Right hindlimb (tissue), 1 donor: ENCODE measurements at places on chromosomes 4 and X.

DNA sequence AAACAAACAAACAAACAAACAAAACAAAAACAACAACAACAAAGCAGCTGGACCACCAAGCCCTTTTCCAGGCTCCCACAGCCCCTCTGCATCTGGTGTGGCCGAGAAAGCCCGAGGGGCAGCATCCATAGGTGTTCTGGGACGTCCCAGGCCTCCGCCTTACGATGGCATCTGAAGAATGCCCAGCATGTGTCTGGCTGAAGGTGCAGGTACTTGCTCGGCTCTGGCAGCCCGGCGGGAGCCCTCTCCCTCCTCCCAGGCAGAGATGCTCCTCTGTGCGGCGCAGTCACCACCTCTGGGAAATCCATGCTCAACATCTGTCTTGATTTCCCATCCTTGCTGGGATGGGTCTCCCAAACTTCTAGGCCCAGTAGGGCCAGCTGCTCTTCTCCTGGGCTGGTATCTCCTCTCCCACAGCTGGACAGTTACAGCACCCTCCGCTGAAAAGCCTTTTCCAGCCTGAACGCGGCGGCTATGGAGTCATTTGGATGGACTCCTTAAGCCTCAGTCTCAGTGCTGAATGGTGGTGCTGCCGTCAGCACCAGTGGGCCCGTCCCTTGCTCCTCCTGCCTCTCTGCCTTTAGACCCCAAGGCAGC, 4.3 kb downstream of the PSAPL1 start:
- peak; percentile 16 for DNase-seq

- no peak for DNase-seq
Observed at GRCh38 chr4:12712648-12713339, 771.3 kb downstream of the RAB28 start.

- DNase-seq, result no peak
Observed at GRCh38 chrX:15465347-15465746, 27.8 kb downstream of the PIR start.

DNA sequence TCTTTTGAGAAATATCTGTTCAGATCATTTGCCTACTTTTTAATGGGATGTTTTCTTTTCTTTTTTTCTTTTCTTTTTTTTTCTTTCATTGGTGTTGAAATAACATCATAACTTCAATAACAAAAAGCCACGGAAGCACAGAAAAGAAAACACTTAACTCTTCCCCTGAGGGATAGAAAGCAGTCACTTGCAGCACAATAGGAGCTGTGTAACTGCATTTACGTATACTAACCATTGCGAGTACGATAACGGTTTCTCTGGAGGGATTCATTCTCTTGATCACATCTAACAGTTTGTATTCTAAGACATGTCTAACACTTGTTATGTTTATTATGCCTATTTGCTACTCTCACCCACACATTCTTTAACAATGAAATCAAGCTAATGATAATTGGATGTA, 27.3 kb downstream of the C4orf46 start:
- no peak for DNase-seq

DNA sequence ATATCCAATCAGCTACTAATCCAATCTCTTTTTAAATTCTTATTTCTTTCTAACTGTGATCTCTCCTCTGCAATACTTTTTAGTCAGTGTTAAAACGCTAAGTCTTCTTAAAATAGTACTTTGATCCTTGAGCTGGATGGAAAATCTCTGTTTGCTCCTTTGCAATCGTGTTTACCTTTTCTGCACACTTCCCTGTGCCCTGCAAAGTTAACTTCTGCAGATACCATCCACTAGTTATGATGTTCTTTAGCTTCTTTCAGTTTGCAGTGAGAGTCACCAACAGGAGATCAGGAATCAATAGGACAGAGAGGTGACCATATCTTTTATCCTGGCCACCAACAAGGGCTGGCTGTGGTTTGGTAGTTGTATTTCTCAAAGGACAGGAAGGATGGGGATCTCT, 391.5 kb downstream of the GASK1B start:
- no peak for DNase-seq

DNA sequence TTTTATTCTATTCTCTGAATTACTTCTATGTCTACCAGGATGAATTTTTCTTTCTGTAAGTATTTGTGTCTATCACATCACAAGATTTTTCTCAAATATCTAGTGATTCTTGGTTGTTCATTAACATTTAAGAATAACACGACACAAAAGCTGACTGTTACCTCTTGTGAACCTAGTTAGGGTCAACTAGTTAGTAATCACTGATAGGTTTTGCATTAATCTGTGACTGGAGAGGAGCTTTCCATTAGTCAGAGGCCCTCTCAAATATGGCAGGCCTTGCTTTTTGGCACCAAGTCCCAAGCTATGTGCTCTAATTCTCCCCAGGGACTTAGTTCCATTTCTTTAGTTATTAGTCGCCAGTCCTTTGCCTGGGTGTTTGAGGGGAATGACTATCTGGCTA, 259.2 kb downstream of the CFAP299 start:
- DNase-seq, result no peak

GRCh38 chr4:36281384-36282106, at the start of gene DTHD1:
Gene DTHD1, plus strand, starts transcription at chr4:36281616. Its CDS starts 143 bp downstream, at chr4:36281759.
- no peak for DNase-seq

DNA sequence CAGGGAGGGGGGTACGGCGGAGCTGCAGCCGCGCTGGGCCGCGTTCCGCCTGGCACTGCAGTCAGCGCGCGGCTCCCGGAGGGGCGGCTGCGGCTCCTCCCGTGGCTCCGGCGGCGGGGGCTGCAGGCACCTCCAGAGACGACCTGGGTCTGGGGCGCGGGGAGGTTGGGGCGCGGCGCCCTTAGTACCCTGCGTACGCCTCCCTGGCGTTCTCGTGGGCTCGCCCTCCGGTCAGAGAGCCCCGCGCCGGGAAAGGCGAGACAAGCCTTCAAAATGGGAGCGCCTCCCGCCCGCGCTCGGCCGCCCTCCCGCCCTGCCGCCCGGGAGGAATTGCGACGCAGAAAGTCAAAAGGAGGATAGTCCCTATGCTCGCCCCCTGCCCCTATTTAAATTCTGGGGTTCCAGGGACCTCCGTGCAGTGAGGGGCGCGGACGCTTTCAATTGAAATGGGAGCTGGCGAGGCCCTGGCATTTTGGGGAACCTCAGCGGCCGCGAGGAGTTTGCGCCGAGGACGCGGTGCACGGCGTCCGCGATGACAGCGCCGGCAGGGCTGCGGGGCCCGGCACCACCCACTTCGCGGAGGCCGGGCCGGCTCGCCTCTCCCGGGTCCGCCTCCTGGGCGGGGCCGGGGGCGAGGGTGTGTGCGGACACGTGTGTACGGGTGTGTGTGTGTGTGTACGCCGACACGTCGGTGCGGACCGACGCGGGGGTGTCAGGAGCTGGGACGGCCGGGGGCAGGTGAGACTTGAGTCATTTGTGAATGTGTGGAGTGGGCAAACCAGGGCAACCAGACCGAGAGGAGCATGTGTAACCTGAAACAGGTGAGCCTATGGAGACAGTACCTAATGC, 544 bp downstream of the HERC3 start:
- peak; percentile 83 for DNase-seq

DNA sequence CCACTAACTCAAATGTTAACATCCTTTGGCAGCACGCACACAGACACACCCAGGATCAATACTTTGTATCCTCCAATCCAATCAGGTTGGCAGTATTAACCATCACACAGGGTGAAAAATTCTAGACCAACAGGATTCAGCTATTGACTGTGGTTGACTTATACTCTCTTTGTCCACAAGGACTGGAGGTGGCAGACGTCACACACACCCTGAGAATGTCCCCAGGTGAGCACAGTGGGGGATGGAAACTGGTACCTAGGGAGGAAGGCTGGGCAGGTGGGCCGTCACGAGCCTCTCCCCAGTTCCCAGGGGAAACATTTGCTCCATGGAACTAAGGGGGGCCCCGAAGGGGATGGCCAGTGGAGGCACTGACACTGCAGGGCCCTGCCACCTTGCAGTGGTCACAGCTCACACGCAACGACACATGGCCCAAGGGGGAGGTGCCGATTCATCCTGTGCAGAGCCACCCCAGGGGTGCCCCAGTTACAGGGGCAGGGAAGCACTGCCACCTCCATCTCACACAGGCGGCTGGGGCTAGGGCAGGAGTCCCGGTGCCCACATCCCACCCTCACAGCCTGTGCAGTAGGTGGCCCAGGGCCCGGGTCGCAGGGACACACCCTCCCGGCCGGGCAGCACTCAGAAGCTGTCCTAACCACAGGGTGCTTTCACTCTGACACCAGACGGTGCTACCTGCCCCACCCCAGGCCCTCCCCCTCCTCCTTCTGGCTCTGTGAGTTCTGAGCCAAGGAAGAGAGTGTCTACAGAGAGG, 17.4 kb downstream of the ZFYVE28 start:
- DNase-seq, result no peak

DNA sequence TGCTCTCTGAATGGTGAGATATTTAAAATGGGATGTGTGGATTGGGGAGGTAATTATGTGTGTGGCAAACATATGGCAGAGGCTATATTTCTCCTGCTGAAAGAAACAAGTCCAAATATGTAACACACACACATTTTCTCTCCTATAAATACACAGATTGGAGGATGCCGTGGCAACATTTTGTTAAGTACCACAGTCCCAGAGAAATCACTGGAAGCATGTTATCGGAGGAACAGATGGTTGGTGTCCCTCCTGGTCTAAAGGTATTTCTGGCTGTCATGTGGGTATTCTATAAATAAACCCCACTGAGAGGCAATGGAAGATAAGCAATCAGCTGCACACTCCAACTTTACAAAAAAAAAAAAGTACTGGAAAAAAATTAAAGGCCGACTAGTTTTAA, 528.3 kb upstream of the BOD1L1 start:
- no peak for DNase-seq

GRCh38 chr4:74282926-74283325, 25.3 kb upstream of the EPGN start:
- no peak for DNase-seq

DNA sequence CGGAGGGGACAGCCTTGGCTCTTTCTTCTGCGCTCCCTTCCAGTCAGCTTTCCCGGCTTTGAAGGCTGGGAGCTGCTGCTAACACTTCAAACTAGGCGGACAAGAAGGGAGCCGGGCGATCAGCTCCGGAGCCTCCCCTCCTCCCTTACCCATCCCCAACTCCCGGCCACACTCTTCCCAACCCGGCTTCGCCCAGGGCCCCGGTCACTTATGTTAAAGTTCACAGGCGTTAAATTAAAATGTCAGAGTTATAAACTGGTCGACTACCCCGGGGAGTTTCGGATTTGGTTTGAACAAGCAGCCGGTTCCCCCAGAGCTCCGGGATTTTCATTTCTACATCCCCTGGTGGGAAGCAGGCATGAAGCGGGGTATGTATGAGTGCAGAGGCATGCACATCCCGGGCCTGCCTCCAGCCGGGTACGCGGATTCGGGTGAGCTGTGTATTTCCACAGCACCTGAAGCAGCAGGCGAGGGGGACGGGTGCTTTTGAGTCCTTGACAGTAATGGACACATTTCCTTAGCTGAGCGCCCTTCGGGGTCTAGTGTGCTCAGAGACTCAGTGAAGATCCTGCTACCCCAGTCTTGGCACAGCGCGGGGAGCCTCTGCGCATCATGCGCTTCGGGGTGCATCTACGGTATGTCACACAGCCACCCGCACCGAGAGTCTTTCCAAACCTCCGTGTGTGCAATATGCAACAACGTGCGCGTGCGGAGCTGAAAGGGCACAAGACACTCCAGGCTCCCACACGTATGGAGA, 880 bp downstream of the UNC5C start:
- peak; percentile 48 for DNase-seq

GRCh38 chr4:25860586-25861279, 2.1 kb downstream of the SEL1L3 start:
- DNase-seq, result no peak

GRCh38 chrX:84729809-84730208, 227.6 kb upstream of the HDX start:
- DNase-seq, result no peak

DNA sequence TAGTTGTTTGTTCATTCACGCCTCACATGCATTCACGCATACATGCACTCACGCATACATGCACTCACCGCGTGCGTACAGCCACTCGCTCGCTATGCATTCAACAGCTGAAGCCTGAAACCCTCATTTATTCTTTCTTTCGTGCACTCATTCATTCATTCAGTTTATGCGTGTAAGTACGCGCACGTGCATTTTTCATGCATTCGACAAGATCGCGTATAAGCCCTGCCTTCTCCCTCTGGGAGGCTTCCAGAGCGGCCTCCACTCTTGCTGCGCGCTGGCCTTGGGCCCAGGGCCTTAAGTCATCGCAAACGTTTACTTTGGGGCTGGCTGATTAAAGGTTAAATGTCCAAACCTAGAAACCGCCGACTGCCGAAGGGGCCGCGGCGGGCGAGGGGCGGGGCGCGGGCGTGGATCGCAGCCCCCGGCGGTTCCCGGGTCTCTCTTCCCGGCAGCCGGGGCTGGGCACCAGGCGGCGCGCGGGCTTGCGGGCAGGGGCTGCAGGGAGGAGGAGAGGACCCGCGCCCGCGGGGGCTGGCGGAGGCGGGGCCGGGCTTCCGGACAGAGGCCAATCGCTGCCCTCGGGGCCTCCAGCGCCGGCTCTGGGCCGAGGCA, at the start of gene GYG2:
Gene GYG2 (plus strand): TSS at position 587 of the 615 bp plus-strand sequence. CDS start 1,259 bp downstream, outside the sequence.
- DNase-seq, result peak; percentile 42

DNA sequence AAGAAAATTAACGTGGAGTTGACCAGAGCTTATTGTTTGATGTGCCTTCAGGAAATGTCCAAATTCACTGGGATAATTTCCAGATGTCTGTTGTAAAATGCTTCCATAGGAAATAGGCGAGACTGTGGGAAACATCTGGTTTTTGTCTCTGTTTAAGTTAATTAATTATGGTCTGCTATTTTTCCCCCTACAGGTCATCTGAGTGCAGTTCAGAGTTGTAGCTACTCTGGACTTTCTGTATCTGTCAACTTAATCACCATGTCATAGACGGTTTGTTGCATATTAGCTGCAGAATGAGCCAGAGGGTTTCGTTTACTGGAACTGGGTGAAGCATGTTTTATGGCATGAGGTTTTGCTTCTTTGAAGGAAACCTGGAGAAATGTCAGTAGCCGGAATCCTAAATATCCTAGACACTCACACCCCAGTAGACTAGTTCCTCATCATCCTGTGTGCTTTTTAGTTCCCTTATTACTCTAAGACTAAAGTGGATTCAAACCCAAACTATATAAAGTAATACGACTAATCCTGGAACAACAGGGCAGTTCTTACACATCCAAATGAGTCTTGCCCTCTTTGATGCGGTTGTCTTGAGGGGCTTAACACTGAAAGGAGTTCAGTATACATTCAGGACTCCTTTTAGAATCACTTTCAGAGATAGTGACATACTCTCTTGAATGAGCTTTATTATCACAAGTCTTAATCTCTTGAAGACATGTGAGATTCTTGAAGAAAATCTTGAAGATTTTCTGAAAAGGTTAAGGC, 62.5 kb downstream of the PPEF1 start:
- no peak for DNase-seq

GRCh38 chr4:151475035-151475714, 66.2 kb downstream of the FHIP1A start:
- no peak for DNase-seq
